ENCODE measurements at places on chromosomes 4 and X.
A peak's percentile ranks its signal among the peaks of the same experiment; 100 is the strongest.

DNA sequence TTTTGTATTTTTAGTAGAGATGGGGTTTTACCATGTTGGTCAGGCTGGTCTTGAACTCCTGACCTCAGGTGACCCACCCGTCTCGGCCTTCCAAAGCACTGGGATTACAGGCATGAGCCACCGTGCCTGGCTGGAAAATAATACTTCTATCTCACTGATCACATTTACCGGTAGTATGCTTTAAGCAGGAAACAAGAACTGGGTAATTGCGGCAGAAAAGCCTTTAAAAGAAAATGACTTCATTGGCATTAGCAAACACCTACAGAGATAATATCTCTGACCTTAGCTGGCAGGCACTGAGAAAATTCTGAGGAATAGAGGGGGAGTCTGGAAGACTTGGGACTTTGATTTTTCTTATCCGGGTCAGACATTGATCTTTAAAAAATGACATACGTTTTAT, 78.5 kb downstream of the SHROOM3 start:
- DNase-seq, result no peak

- DNase-seq, result no peak
Measured at GRCh38 chrX:140091125-140091886, 126.0 kb upstream of the CXorf66 start.

DNA sequence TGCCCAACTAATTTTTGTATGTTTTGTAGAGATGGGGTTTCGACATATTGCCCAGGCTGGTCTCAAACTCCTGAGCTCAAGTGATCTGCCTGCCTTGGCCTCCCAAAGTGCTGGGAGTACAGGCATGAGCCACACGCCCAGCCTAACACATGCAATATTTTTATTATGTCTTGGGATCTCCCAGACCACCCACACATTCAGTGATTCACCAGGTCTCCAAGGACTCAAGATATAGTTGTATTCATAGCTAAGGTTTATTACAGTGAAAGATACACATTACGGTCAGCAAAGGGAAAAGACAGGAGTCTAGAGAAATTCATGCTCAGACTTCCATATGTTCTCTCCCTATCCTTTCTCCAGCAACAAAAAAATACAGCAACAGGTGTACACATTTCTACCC, 25.5 kb upstream of the FAM120C start:
- DNase-seq, result no peak

DNA sequence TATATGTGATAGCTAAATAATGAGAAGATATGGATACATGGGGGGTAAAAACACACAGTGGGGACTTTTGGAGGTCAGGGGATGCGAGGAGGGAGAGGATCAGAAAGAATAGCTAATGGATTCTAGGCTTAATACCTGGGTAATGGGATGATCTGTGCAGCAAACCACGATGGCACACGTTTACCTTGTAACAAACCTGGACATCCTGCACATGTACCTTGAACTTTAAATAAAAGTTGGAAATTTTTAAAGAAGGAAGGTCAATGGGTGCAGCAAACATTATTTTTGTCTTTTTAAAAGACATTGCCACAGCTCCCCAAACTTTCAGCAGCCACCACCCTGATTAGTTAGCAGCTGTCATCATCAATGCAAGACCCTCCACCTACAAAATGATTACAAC, 29.7 kb upstream of the UGT2B15 start:
- no peak for DNase-seq

- peak; percentile 36 for DNase-seq
Measured at GRCh38 chr4:88600176-88600838, 8.0 kb downstream of the HERC3 start.

GRCh38 chr4:83255584-83255983, 29.0 kb downstream of the COQ2 start:
- DNase-seq, result no peak
